ENCODE measurements at places on chromosomes 3 and 15.

GRCh38 chr3:50194128-50194902, 2.9 kb downstream of the GNAT1 start:
- peak; percentile 78 for DNase-seq

GRCh38 chr3:123571264-123571972, 13.4 kb downstream of the HACD2 start:
- DNase-seq = no peak

DNA sequence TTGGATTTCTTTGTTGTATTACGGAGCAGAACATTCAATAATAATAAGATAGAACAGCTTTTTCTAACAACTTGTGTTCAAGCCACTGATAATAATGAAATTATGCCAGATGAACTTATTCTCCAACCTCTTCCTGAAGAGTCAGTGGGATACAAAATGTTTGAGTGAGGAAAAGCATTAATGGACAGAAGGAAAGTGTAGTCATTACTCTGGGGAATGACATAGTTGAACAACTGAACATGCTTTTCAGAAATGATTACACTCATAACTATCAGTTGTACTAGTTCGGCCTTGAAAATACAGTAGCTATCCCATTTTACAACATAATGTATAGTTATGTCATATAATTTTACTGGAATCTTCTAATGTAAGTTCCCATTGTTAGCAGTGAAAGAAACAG, 55.9 kb downstream of the ALCAM start:
- no peak for DNase-seq

- DNase-seq = no peak
Observed at GRCh38 chr3:127699416-127700300, 26.9 kb downstream of the ABTB1 start.

- no peak for DNase-seq
Observed at GRCh38 chr3:189779166-189779565, 148.0 kb downstream of the TP63 start.

- no peak for DNase-seq
Observed at GRCh38 chr3:107496855-107497254, 25.9 kb upstream of the BBX start.

GRCh38 chr3:187746442-187747281, 1.4 kb upstream of the BCL6 start:
- peak; percentile 39 for DNase-seq

GRCh38 chr3:183202004-183202722, 39.6 kb upstream of the LAMP3 start:
- DNase-seq = peak; percentile 59

DNA sequence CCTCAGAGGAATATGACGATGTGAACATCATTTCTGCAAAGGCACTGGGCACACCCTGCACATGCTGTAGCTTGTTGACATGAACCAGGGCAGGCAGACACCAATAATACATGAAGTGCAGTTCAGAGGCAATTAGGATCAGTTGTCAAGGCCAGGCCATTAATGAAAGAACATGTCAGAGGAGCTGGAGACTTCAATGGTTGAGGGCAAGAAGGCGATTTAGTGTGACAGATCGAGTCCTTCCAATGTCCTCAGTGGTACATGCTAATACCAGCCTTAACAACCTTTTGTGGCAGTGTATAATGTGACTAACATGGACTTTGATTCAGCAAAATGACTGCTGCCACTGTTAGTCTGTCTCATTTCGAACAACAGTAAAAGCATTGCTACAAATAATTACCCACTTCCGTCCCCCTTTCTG, 205.2 kb upstream of the NANOGP8 start:
- DNase-seq = no peak

GRCh38 chr3:186984064-186984463, 53.7 kb downstream of the ST6GAL1 start:
- DNase-seq = no peak

- no peak for DNase-seq
Observed at GRCh38 chr3:114456742-114457141, 162.9 kb downstream of the TIGIT start.

GRCh38 chr15:90979582-90979981, 14.8 kb downstream of the PRC1 start:
- no peak for DNase-seq

DNA sequence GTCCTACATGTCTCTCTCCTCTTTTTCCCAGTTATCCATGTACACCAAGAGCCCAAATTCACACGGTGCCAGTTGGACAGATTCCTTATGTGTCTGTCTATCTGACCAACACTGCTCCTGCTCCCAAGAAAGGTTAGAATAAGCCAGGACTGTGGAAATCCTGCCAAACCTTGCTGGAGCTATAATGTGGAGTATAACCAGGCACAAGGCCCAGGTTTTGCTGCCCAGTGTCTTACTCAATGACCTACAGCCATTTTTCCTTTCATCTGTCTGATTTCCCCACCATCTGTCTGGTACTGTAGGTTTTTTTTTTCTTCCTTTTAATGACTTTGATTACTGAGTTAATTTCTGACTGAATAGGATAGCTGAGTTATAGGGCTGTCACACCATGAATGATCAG, 26.5 kb upstream of the MINDY4B start:
- no peak for DNase-seq

- no peak for DNase-seq
Observed at GRCh38 chr15:29969562-29970401, 113.0 kb upstream of the GOLGA8J start.

- DNase-seq = no peak
Observed at GRCh38 chr3:104887069-104887468, 479.6 kb upstream of the ALCAM start.

GRCh38 chr3:13877911-13878280, 2.0 kb downstream of the WNT7A start:
- DNase-seq = no peak

DNA sequence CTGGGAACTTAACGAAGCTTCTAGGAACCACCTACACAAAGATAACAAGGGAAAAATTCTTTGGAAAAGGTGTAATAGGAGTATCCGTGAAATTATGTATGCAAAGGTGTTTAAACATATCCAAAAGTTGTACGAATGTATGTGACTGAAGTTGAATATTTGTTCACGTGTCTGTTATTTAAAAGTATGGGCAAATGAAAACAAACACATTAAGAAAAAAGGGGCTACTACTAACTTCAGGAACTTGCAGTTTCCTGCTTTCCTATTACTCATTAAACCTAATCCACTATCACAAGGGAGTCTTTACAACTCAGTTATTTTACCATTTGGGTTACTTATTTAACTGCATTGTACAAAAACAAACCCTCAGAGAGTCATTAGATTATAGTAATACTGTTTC, 33.9 kb upstream of the GRAMD1C start:
- no peak for DNase-seq

DNA sequence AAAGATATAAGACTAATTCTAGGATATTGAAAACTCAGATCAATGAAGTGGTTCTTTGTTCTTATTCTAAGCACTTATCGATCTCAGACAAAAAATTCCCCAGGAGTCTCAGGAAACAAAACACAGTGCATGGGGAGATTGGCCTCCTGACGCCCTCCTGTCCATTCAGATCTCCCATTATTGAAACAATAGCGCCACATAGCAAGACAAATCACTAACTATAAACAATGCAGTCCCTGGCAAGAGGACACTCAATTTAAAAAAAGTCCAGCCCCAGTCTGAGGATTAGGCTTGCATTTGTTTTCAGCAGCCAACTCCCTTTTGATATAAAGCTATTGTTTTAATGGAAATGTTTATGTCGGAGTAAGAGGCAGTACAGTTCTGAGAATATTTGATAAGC, 528.2 kb downstream of the GABRG3 start:
- no peak for DNase-seq

DNA sequence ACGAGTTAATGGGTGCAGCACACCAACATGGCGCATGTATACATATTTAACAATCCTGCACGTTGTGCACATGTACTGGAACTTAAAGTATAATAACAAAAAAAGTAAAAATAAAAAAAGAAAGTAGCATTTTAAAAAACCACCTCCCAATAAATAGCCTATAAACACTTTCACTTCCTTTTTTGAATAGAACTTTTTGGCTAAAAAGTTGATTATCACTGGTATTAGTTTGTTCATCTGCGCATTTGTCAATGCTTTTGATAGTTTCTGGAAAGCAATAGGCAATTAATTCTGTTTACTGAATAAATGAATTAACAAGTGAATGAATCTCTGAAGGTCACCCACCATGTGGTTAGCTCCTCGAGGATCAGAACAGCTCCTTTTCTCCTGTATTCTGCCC, 179.9 kb downstream of the SLC9A9 start:
- DNase-seq = no peak

DNA sequence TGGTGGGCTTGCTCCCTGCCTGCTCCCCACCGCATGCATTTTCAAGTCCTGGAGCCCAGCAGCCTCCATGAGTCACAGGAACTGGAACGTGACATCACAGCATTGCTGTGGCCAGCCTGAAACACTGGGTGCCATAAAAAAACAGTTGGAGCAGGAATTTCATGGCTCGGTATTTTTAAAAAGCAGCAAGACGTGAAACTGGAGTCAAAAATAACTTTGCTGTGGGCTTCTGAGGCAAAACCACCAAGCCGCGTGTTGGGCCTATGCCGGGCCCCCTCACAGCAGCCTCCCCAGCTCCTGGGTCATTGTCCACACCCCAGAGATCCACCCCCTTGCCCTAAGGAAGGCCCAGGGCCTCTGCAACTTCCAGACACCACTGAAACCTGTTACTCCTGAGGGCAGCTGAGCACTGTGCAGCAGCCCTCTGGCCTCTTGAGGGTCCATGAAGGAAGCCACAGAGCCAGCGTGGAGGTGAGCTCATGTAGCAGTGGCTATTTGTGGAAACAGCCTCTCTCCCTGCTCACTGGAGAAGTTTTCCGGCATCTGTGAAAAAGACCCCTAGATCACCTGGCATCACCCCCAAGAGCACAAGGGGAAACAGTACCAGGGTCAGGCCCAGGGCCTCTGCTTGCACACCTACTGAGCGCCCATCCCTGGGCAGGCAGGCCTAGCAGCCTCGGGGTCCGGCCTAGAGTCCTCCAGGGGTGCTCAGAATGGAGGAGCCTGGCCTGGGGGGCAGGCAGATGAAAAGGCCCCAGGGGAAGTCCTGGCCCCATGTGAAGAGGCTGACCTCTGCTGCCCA, 34.0 kb upstream of the DUSP7 start:
- no peak for DNase-seq

- no peak for DNase-seq
Observed at GRCh38 chr3:12439161-12439940, 44.9 kb upstream of the TSEN2 start.

- DNase-seq = peak; percentile 8
Observed at GRCh38 chr3:185153171-185153771, 411 bp upstream of the C3orf70 start.

All from activated naive CD4-positive, alpha-beta T cell treated with anti-CD3 and anti-CD28 coated beads for 36 hours (primary cell).